Smooth muscle cell of the brain vasculature (primary cell): ENCODE measurements at places on chromosomes 16 and 17.

GRCh38 chr16:78742501-78743283 is 643.2 kb downstream of the WWOX start:
- DNase-seq = no peak

DNA sequence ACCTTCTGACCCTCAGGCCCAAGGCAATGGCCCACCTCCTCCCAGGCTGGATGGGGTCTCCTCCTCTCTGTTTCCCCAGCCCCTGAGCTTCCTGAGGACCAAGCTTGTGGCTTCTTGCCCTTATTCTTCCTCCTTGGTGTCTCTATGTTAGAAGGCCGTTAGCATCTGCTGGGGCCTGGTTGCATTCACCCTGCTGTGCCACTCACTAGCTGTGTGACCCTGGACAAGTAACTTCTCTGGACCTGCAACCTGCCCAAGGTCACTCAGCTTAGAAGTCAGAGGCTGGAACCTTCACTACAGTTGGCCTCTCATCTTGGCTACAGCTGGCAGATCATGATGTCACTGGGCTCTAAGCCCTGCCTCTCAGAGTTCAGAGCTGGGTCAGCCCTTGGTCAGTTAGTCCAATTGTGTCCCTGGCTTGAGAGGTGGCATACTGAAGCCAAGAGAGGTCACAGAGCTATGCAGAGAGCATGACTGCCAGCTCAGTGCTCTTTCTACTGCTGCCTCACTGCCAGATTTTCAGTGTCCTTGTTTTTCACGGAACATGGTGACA is 3.0 kb downstream of the MT2A start:
- DNase-seq = no peak

GRCh38 chr17:56913353-56913866 is 439 bp downstream of the TRIM25 start:
- DNase-seq = no peak

DNA sequence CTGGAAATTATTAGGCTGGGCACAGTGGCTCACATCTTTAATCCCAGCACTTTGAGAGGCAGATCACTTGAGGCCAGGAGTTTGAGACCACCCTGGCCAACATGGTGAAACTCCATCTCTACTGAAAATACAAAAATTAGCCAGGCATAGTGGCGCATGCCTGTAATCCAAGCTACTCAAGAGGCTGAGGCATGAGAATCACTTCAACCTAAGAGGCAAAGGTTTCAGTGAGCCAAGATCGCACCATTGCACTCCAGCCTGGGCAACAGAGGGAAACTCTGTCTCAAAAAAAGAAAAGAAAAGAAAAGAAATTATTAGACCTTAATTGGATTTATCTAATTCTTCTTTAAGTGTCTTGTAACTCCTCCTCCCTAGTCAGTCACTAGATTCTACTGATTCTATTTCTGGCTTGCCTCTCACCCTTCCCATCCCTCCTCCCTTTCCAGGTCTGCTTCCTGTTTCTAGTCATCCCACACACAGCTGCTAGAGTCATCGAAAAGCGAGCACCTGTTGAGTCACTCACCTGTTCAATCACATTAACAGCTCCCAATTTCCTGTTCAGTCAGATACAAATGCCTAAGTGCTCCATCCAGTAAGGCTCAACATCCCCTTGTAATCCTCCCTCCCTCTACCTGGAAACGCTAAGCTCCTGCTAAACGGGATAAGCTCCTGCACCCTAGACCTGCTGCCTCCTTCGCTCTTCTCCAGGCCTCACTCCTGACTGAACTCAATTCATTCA is 34.6 kb downstream of the ERN1 start:
- no peak for DNase-seq

DNA sequence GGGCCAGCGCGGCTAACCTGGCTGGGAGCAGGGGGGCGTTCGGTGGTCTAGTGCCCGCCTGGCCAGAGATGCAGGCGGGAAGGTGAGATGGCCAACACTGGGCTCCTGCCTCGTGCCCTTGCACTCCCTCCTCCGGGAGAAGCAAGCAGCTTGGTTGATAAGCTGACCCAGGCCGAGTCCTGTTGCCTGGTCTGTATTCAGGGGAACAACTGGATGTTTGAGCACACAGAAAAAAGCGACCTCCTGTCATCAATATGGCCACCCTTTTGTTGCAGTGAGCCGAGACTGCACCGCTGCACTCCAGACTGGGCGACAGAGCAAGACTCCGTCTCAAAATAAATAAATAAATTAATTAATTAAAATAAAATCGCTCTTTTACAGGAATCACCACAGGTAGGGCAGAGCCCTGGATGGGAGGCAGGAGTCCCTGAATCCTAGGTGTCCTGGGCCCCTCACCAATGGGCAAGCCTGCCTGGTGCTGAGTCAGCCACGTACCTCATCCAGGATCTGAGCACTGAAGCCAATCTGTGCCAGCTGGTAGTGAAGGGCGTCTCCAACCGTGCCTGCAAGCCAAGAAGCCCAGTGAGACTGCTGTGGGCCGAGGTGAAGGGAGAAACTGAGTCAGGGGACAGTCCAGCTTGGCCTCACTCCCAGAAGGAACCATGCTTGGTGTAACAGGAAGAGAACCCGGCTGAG is 31.8 kb downstream of the HASPIN start:
- DNase-seq = no peak

DNA sequence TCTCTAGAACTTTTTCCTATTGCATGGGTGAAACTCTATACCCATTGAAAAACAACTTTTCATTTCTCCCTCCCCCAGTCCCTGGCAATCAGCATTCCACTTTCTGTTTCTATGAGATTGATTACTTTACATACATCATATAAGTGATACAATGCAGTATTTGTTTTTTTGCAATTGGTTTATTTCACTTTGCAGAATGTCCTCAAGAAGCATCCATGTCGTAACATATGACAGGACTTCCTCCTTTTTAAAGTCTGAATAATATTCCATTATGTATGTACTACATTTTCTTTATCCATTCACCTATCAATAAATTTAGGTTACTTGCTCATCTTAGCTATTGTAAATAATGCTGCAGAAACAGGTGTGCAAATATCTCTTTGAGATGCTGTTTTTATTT is 8.8 kb downstream of the IL21R start:
- DNase-seq = no peak

DNA sequence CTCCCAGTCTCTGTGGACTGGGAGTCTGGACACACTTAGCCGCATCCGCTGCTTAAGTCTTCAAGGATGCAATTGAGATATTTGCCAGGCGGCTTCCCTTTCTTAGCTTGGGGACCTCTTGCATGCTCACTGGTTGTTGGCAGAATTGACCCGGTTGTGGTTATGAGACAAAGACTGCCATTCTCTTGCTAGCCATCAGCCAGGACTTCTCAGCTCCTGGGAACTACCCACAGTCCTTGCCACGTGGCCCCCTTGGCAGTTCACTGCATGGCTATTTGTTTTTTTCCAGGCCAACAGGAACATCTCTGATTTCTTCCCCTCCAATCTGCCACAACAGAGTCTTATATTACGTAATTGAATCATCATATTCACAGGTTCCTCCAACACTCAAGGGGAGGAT is 25.5 kb downstream of the CACNG4 start:
- no peak for DNase-seq
